ENCODE measurements at places on chromosomes 16 and 17. TPM values are rescaled to one million over a fixed set of nuclear protein-coding genes. Genes with fewer than 3 reads are reported as not detected.

DNA sequence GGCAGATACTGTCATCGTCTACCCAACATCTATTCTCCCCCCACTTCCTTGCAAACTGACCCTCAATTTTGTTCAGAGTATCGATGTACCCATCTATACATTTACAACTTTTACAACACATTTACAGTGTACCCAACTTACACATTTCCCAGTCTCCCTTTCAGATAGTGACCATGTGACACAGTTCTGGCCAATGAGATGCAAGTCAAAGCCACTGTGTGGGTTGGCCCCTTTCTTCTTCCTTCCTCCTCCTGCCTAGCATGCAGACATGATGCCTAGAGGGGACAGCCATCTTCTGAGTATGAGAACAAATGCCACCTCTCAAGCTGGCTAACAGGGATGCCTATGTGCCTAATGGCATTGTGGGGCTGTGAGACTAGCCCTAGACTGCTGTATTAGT, 11.3 kb upstream of the NFAT5 start:
- DNase-seq = no peak

DNA sequence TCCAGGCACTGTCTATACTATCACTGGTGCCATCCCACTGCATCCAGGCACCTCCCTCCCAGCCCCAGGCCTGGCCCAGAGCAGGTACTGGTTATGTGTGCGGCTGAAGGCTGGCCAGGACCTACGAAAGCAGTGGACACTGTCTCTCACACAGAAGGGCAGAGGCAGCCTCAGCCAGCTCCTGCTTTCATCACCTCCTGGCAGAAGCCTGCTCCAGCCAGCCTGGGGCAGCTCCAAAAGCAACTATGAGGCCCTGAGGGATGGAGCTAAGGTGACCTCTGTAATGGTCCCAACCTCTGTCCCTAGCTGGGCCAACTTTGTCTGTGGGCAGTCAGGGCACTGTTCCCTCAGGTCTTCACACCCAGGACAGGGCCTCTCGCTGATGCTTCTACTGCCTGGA, 18.8 kb downstream of the HSD11B2 start:
- DNase-seq = no peak

GRCh38 chr17:66637491-66637890, 197.4 kb upstream of the CACNG5 start:
- DNase-seq = no peak

GRCh38 chr16:82641336-82641984, 14.7 kb downstream of the CDH13 start:
- no peak for DNase-seq

DNA sequence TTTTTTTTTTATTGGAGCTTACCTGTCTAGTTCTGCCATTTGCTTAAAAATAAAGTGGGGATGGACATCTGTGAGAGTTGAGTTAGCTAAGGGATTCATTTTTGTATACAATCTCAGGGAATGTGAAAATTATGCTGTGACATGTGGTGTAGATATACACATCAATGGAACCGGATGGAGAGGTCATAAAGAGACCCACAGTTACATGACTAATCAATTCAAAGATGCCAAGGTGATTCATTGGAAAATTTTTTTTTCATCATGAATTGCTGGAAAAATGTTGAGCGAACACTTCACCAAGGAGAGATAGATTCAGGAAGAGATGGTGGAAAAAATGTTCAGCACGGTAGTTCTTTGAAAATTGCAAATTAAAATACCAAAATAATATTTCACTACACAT, 605.4 kb upstream of the KIF2B start:
- DNase-seq = no peak

Gene MT1F
- 2.2 TPM for total RNA-seq

Gene CNGB1
- total RNA-seq = not detected

- DNase-seq = peak; percentile 63
Measured at GRCh38 chr17:77425791-77426641, 285.2 kb downstream of the SEC14L1 start.

GRCh38 chr16:89557690-89558490, 2.6 kb upstream of the RPL13 start:
- no peak for DNase-seq

DNA sequence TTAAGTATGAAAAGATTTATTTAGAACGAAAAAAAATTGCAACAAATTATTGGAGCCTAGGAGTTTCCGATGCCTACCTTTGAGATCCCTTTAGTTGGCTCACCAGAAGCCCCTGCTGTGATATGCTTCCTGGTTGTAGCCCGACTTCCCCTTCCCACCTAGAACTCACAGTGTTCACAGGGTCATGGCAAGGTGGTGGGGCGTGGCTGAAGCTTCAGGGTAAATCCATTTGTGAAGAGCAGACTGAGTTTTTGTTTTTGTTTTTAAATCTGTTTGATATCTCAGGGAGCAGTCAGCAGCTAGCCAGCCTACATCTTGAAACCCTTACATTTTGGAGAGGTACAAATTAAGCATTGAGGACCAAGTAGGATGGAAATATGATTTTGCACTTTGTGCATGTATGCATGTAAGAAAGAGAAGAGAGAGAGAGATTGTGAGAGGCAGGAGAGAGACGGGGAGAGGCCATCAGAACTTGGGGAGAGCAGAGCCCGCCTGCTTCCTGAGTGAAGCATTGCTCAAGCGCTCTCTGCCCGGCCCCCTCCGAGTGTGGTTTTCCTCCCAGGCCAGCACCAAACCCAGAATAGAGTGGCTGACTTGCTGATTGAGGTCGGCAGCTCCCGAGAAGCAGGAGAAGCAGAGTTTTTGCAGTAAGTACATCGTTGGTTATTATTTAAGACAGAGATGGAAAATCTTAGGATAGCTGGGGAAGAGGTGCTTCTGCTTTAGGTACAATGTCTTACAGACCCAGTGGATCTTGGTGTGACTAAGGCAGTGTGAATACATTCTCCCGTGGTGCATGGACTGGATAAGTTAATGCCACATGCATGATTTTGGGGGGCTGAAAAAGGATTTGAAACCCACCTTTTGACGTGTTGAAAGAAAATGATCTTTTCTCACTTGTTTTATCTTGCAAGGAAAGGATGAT, 64.2 kb downstream of the SPECC1 start:
- DNase-seq = peak; percentile 87

DNA sequence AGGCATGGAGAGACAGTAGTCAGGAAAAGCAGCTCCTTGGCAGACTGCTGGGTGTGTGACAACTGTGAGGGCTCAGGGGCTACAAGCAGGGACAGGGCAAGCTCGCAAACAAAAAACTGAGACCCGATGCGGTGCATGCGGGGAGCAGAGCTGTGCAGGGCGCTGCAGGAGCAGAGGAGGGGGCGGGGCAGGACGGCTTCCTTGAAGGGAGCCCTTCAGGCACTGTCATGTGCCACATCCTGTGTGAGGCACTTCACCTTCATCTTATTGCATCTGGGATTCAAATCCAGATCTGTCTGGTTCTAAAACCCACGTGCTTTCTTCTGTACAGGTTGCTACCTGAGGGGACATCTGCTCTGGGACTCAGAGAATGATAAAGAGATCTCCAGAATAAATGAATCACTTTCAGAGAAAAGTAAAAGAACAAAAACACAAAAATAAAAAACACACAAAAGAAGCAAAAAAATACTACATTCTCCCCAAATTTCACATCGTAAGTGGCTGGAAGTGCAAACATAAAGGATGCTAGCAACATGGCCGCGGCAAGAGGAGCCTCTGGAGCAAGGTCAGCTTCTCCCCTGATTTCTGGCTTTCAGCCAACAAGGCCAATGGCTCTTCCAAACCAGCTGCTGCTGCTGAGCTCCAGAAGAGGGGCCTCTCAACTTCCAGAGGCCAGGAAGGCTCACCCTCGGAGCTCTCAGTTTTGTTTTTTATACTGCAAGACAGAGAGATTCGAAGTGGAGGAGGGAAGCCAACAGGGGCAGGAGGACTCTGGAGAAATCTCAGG, 14.2 kb downstream of the LYRM9 start:
- DNase-seq = no peak

- no peak for DNase-seq
Measured at GRCh38 chr17:50615828-50616227, 18.9 kb upstream of the ABCC3 start.

Gene PSMD12
- total RNA-seq = 45.5 TPM

DNA sequence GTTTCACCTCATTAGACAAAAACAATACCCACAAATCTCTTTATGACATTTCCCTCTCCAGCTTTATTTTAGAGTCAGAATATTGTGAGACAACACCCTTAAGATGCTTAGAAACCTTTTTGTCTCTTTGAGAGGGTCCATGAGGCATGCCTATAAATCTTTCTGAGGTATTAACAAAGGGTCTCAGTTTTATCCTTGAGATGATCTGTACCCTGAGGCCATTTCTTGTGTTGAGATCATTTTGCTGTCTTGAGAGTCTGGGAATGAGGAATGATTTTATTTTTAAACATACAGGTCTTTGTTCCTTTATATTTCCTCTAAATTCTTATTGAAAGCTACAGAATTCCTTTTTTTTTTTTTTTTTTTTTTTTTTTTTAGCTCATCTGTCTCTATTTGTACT, 179.7 kb upstream of the HS3ST4 start:
- DNase-seq = no peak

DNA sequence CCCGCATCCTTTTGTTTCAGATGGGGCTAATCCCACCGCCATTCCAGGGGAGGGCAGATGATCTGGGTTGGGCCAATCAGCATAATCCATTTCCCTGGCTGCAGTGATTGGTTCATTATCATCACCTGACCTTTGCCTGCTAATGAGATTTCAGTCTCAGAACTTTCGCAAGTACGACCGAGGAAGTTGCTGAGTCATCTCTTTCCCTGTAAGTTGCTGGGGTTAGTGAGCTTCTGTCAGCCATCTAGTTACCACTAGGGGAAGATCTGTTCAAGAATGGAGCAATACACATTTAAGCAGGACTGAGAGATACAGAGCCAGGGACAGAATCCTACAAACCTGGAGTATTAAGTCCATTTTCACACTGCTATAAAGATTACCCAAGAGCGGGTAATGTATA, 65.3 kb upstream of the NUDT7 start:
- no peak for DNase-seq

Gene C17orf67
- total RNA-seq = 1.1 TPM

DNA sequence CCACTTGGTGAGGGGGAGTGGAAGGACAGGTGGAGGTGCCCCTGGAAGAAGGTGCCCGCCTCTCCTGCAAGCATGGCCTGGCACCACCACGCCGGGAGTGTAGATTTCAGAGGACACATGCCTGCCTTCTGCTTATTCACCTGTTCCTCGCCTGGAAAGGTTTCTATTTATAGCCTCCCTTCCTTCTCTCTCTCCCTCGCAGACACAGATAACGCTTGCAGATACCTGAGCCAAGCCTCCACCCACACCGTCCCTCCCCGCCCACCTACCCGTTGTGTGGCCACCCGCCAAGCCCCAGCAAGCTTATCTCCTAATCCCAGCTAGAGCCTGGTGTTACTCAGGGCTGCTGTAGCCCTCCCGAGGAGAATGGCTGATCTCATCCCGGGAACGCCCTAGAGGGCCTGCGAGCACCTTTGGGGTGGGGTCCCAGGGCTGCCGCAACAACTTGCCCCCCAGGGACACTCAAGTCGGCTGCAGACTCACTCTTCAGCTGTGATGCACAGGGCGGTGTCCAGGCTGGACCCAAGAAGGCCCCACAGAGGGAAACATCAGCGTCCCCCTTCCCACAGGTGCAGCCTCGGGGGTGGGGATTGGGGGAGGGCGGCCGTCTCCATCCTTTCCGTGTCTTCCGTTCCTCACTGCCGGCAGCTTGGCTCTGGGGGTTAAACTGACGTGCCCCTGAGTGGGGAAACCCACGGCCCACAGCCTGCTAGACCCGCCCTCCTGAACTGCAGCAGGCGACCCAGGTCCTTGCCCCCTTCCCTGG, 1.9 kb upstream of the SNAI3 start:
- DNase-seq = no peak

Gene HEATR3
- 10.1 TPM for total RNA-seq

Gene DYNLRB2
- total RNA-seq = not detected

Gene YBX2
- 0.81 TPM for total RNA-seq

Gene OR3A3
- total RNA-seq = not detected

GRCh38 chr17:29593591-29594518, 923 bp downstream of the ANKRD13B start:
- DNase-seq = peak; percentile 63

Gene RNF222
- not detected for total RNA-seq

DNA sequence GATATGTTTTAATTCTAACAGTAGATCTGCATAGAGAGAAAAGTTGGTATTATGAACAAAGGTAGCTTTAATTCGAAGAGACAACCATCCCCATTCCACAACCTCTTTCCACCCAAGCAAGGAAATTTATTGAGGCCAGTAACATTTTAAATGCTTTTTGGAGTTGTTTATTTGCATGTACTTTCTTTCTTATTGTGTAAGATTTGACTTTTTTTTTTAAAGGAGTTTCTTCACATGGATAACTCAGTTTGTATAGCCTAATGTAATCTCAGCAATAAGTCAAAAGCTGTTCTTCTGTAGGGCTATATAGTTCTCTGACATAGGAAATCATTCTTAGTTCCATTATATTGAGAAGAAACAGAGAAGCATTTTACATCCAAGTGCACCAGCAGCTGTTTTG, 163.3 kb downstream of the PRKCA start:
- DNase-seq = no peak

Gene PIPOX
- 1.1 TPM for total RNA-seq

- peak; percentile 65 for DNase-seq
Measured at GRCh38 chr17:41785859-41786226, 668 bp downstream of the JUP start.

Gene TM4SF5
- not detected for total RNA-seq

- no peak for DNase-seq
Measured at GRCh38 chr16:57686577-57686976, 8.0 kb upstream of the DRC7 start.

DNA sequence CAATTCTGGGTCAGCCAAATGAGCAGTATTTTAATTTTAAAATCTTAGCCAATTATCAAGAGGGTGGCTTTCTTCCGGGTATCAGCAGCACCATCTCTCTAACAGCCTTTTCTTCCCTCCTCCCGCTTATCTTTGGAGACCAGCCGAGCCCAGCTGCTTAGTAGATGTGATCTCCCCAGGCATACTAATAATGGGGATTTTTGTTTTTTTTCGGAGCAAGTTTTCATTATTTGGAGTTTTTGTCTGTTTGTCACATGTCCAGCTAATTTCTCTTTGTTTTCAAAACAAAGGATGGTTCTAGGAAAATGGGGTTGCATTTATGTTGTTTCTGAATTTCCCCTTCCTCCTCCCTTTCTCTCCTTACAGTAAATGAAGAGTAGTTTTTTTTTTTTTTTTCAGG, 170.5 kb upstream of the MPHOSPH6 start:
- DNase-seq = no peak

DNA sequence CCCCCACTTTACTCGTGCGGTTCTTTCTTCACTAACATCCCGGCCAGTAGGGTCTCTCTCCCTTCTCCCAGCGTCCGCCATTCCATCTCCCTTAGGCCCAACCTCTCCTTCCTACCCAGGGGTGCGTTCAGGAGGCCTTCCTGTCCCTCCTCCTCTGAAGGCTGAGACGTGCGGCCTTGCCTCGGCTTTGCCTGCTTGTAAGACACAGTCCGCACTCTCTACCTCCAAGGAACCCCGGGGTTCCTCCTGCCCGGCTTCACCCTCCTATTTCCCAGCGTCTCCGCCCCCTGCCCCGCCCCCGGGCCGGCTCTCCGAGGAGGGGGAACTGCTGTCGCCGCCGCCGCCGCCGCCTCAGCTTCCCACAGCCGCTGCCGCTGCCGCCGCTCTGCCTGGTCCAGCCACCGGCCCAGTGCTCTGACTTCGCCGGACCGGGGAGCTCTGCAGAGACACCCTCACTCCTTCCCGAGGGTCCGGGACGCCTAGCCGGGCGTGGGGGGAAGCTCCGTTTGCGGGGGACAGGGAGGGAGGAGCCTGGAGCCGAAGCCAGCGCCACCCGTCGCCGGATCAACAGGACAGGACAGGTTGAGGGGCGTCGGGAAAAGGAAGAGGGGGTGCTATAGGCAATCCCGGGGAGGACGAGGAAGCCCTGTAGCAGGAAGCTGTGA, 1.2 kb upstream of the FGF11 start:
- peak; percentile 94 for DNase-seq

Data from Right ventricle myocardium inferior (tissue), 1 donor.